ENCODE measurements at places on chromosomes 2 and 18.

DNA sequence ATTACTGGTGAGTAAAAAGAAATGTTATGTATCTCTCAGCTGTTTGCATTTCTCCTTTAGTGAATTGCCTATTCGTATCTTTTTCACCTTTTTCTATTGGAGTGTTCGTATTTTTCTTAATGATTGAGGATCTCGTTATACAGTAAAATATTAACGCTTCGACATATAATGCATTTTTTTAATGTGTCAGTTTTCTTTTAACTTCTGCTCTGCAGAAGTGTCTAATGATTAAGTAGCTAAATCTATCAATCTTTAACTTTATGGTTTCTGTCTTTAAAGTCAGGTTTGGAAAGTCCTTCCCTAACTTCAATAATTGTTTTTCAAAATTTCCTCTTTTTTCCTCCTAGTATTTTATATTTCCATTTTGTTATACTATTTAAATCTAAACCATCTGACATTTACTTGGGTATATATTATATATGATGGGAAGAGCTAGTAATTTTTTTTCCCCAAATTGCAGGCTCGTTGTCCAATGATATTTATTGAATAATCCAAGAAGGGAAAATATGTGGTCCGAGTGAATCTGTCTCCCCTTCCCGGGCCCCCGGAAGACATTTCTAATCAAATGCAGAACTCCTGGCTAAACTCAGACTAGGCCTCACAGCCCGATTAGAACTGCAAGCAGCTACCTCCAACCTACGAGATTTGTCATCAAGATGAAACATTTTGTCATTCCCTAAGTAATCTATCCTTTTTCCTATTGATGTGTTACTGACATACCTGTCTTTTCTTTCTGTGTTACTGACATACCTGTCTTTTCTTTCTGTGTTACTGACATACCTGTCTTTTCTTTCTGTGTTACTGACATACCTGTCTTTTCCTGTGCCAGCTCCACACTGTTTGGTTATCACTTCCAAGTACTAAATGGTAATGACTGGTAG lies 17.2 kb downstream of the PCBP1 start:
- DNase-seq, result no peak

DNA sequence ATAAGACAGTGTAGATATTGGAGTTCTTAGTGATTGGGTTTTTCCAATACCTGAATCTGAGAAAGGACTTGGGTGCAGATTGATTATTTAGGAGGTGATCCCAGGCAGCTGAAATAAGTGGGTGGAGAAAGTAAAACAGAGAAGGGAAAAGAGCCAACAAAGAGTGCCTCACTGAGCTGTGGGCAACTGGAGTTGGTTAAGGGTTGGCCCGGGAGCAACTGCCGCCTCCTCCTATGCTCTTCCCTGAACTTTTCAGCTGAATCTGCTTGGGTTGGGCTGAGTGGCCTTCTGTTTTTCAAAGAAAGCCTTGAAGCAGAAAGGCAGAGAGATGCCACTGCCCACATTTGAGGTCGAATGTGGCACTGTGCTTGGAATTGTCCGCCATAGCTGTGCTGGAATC lies 20.9 kb upstream of the CCDC150 start:
- DNase-seq, result no peak

- DNase-seq, result peak; percentile 54
Measured at GRCh38 chr2:135162377-135162776, 110.3 kb downstream of the RAB3GAP1 start.

GRCh38 chr18:10838553-10838952 lies 310.8 kb downstream of the PIEZO2 start:
- no peak for DNase-seq

- no peak for DNase-seq
Measured at GRCh38 chr18:6452194-6452593, 37.5 kb upstream of the L3MBTL4 start.

GRCh38 chr2:9205963-9206948 lies at the start of gene ASAP2:
TSS of gene ASAP2 (plus strand) at chr2:9206812. CDS start at chr2:9207105, 293 bp downstream.
- peak; percentile 51 for DNase-seq

GRCh38 chr2:171389780-171390179 lies 44.0 kb downstream of the METTL8 start:
- DNase-seq, result no peak

- DNase-seq, result peak; percentile 97
Measured at GRCh38 chr2:46379213-46380037, 82.2 kb downstream of the EPAS1 start.

GRCh38 chr2:53452957-53453748 lies 314.5 kb upstream of the CHAC2 start:
- no peak for DNase-seq

DNA sequence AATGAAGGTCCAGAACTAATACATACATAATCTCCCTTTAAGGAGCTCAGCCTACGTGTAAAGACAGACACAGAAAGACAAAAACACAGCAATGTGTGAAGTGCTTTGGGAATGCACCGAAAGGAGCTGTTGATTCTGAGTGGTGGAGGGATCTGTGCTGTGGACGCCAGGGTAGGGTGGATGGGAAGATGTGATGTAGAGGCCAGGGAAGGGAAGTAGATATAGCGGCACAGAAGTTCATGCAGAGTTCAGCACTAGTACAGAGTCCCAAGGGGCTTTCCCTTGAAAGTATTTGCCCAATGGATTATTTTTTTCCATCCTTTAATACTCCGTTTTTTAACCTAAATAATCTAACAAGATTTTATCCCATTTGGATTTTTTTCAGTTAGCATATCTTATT lies 32.1 kb upstream of the DOCK10 start:
- DNase-seq, result no peak

GRCh38 chr2:206858687-206859329 lies 80.5 kb upstream of the CPO start:
- DNase-seq, result no peak

DNA sequence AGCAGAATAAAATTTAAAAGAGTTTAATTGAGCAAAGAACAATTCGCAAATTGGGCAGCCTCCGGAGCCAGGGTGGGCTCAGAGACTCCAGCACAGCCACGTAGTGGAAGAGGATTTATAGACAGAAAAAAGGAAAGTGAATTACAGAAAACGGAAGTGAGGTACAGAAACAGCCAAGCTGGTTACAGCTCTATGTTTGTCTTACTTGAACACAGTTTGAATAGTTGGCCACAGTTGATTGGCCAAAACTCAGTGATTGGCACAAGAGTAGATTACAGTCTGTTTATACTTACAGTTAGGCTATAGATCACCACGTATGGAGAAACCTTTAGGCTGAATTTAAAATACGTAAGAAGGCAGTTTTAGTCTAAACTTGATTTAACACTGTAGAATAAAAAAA lies 78.8 kb upstream of the NEDD4L start:
- no peak for DNase-seq

DNA sequence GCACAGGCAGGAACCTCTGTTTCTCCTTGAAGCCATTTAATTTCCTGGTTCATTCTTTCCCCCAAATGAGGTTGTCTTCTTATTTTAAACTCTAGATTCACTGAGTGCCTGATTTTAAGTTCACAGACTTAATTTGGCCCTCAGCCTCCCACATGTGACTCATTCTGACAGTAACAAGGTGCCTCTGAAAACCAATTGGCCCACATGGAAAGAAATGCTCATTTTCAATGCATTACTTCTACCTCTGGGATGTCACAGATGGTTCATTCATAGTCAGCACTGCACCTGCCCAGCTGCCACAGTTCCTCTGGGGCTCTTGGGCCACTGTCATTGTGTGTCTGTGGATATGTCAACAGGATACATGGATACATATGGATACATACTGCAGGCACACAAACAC lies 140.4 kb upstream of the CAPN13 start:
- no peak for DNase-seq

- DNase-seq, result no peak
Measured at GRCh38 chr2:33321236-33321771, 155.1 kb upstream of the RASGRP3 start.

GRCh38 chr2:187748958-187749357 lies 194.7 kb upstream of the TFPI start:
- no peak for DNase-seq

DNA sequence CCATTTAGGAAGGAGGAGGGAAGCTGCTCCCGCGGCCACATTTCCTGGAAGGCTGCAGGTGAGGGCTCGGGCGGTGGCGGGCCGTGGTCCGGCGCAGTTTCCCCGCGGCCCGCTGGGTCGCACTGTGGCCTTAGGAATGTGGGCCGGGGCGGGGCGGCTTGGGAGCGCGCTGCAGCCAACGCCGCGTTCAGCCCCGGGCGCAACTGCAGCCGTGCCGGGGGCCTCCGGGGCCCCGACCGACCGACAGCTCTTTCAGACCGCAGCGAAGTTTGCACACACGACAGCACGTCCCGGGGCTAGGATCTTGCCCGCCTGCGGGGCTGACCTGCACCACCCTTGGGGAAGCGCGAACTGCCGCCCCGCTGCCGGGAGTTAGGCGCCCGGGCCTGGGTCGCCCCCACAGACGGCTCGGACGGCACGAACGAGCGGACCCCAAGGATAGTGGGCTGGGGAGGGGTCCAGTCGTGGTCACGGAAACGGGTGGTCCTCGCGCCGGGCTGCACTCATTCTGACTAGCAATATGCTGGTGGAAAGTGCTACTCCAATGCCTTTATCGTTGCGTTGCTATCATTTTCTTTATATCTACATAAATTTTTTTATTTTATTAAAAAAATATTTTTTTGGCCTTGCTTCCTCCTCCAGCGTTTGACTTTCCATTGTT lies 69.9 kb upstream of the DLX2 start:
- peak; percentile 59 for DNase-seq

- DNase-seq, result no peak
Measured at GRCh38 chr2:83584672-83585071, 874.4 kb downstream of the SUCLG1 start.

DNA sequence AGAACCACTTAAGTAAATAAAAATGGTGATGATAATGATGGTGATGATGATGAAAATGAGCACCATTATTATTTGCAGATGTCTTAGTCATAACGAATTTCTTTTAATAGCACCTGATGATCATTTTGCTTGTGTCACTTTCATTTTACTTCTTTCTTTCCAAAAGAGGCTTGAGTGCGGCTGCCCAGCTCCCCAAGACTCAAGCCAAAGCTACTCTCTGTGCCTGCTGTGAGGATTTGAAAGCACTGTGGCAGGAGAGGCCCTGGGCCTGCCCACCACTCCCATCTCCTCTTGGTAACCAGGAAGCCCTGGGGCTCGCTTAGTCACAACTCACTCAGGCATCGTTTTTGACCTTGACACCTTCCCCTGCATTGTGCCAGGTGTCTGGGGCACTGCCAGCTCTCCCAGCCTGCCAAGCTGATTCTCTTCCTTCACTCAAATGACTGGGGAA lies 41.2 kb downstream of the RPL37A start:
- DNase-seq, result no peak

- DNase-seq, result no peak
Measured at GRCh38 chr2:186771850-186772463, 77.0 kb downstream of the ZSWIM2 start.

DNA sequence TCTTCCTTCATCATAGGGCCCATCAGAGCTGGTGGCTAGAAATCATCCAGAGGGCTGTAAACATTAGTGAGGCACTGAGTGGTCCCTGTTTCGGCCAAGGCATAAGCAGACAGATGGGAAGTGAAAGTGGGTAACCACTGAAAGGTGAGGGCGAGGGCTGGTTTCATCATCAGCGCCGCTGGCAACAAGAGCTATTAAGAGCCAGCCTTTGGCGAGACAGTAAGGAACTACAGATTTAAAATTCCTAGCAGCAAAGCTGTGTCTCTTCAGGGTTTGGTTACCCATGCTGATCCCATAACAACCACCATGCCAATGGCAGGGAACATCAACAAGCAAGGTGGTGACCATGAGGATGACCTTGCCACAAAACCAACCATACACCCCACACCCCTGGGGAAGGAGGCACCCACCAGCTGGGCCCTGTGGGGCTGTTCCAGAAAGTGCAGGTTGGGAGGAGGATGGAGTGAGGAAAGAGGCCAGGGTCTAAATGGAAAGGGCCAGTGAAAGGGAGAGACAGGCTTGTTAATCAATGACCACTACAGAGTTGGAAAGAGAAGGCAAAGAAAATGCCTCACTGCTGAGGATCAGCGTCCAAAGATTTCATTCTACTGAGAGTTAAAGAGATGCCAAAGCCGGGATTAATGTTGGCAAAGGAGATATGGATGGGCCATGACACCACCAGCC lies 9.0 kb upstream of the SLC20A1 start:
- DNase-seq, result no peak

- no peak for DNase-seq
Measured at GRCh38 chr2:241980193-241980592, 110.7 kb downstream of the RTP5 start.

- DNase-seq, result peak; percentile 43
Measured at GRCh38 chr2:113175736-113176695, 2.2 kb downstream of the PSD4 start.

GRCh38 chr18:65631766-65632165 lies 119.0 kb upstream of the CDH7 start:
- peak; percentile 19 for DNase-seq

All from NCI-H524 (cell line).